ENCODE measurements at places on chromosomes 3 and 15. TPM values are rescaled to one million over a fixed set of nuclear protein-coding genes. Genes with fewer than 3 reads are reported as not detected.

The RASGRF1 gene
- total RNA-seq: not detected

GRCh38 chr3:62809369-62809768, 65.8 kb downstream of the CADPS start:
- no peak overlapping the region for H3K27ac ChIP-seq
- no peaks in the 10 kb centered on the region for H3K4me1 ChIP-seq
- no peak overlapping the region for H3K4me3 ChIP-seq
- H3K36me3 ChIP-seq: no peaks in the 10 kb centered on the region
- no peak for DNase-seq

GRCh38 chr15:76060118-76060989, 569 bp downstream of the TMEM266 start:
- H3K36me3 ChIP-seq: peaks cover 2% of the 10 kb centered on the region
- H3K27me3 ChIP-seq: peaks cover 55% of the 10 kb centered on the region
- peak overlapping the region; percentile 39 for H3K27ac ChIP-seq
- peak overlapping the region; percentile 90 for H3K4me3 ChIP-seq
- H3K4me1 ChIP-seq: peaks cover 26% of the 10 kb centered on the region

GRCh38 chr3:172253200-172253599, 195.1 kb downstream of the GHSR start:
- no peak overlapping the region for H3K4me3 ChIP-seq
- H3K27ac ChIP-seq: no peak overlapping the region
- DNase-seq: no peak
- peaks cover 20% of the 10 kb centered on the region for H3K36me3 ChIP-seq

DNA sequence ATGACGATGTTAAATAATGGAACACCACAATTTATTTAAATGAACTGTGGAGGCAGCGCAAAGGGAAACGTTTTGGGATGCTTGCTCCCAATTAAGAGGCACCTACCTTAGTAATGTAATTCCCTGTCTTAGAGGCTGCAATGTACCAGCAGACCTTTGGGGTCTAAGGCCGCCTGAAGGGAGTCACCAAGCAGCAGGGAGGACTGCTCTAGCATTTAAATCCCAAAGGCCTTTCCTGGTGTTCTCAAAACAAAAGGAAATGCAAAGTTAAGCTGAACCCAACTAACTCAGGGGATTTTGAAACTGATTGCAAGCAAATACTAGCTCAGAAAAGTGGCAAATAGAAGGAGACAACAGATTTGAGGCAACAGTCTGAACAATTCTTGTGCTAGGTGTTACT, 510.8 kb downstream of the GABRG3 start:
- no peaks in the 10 kb centered on the region for H3K27me3 ChIP-seq
- no peak for DNase-seq
- no peaks in the 10 kb centered on the region for H3K4me1 ChIP-seq
- H3K27ac ChIP-seq: no peak overlapping the region

GRCh38 chr15:51382787-51383186, 41.3 kb downstream of the GLDN start:
- peaks cover 56% of the 10 kb centered on the region for H3K27me3 ChIP-seq
- peaks cover 2% of the 10 kb centered on the region for H3K36me3 ChIP-seq
- DNase-seq: no peak
- peaks cover 2% of the 10 kb centered on the region for H3K4me1 ChIP-seq

The CLPX gene
- total RNA-seq: 30.8 TPM

DNA sequence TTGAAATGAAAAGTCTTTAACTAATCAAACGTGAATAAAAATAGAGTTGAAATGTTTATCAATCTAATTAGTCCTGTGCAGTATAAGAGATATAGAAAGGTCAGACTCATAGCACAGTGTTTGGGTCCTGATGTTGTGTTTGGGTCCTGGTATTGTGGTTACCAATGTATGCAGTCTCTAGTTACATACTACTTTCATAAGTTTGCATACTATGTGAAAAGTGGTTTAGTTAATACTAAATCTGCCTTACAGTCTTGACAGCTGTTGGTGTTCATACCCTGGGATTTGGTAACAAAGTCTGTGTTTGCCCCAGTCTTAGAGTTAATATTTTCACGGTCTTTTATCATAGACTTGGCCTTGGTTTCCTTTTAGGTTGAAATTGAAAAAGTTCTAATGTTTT, 41.7 kb downstream of the KIF15 start:
- H3K27ac ChIP-seq: no peak overlapping the region
- no peak for DNase-seq
- no peaks in the 10 kb centered on the region for H3K27me3 ChIP-seq
- no peak overlapping the region for H3K4me3 ChIP-seq
- no peaks in the 10 kb centered on the region for H3K36me3 ChIP-seq
- no peaks in the 10 kb centered on the region for H3K4me1 ChIP-seq

The EPHA3 gene
- not detected for total RNA-seq

DNA sequence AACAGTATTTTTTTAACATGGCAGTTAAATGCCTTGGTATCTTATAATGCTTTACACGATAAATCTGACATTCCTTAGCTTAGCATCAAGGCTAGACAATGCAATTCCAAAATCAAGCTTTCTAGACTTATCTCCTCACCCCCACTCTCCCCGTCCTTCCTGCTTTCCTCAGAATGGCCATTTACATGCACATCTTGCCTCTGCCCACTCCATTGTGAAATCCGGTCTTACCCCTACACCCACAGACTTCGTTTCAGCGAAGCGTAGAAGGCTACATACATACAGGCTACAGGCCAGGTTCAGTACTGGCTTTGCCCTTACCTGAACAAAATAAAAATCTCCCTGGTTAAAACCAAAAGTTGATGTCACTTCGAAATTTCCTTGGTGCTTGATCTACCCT, 58.6 kb upstream of the SLC12A8 start:
- DNase-seq: no peak
- H3K27me3 ChIP-seq: no peaks in the 10 kb centered on the region
- peaks cover 26% of the 10 kb centered on the region for H3K4me1 ChIP-seq
- peaks cover 12% of the 10 kb centered on the region for H3K36me3 ChIP-seq
- no peak overlapping the region for H3K4me3 ChIP-seq
- peak overlapping the region; percentile 4 for H3K27ac ChIP-seq

DNA sequence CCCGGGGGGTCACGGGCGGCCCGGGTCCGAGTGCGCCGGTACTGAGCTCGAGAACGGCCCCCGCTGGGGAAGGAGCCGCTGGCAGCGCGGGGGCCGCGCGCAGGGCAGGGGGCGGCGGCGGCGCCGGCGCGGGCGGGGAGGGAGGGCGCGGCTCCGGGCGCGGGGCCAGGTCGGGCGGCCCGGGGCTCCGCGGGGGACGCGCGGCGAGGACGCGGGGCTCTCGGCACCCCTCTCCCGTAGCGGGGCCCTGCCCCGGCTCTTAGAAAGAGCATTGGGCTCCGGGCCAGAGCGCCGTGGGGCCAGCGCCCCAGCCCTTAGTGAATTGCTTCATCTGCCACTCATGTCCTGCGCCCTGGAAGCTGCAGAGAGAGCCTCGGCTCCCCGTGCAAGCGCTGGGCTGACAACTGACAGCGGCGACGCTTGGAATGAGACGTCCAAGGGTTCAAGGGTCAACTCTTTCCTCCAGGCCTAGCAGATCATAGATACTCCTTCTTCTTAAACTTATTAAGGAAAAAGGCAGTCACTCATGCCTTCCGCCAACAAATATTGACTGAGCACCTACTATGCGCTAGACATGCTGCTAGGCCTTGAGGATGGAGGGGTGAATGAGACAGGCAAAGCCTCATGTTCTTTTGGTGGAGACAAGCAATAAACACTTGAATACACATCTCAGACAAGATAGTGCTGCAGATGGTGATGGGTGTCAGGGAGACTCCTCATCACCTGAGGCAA, 140.8 kb downstream of the SMAD6 start:
- peaks cover 15% of the 10 kb centered on the region for H3K4me1 ChIP-seq
- H3K36me3 ChIP-seq: peaks cover 13% of the 10 kb centered on the region
- DNase-seq: no peak
- H3K27ac ChIP-seq: peak overlapping the region; percentile 32
- H3K27me3 ChIP-seq: peaks cover 59% of the 10 kb centered on the region
- H3K4me3 ChIP-seq: peak overlapping the region; percentile 75

- no peak overlapping the region for H3K27ac ChIP-seq
- H3K4me1 ChIP-seq: peaks cover 4% of the 10 kb centered on the region
- H3K27me3 ChIP-seq: peaks cover 35% of the 10 kb centered on the region
- H3K36me3 ChIP-seq: no peaks in the 10 kb centered on the region
- no peak for DNase-seq
- no peak overlapping the region for H3K4me3 ChIP-seq
Measured at GRCh38 chr15:74170071-74170844, 3.3 kb upstream of the ISLR start.

The SEMA3G gene
- total RNA-seq: 1.5 TPM

- H3K36me3 ChIP-seq: no peaks in the 10 kb centered on the region
- peaks cover 11% of the 10 kb centered on the region for H3K4me1 ChIP-seq
- no peak for DNase-seq
- peak overlapping the region; percentile 55 for H3K4me3 ChIP-seq
Measured at GRCh38 chr3:57694146-57694545, 1.3 kb upstream of the DENND6A start.

The GPR87 gene
- not detected for total RNA-seq

The ABHD10 gene
- 18.7 TPM for total RNA-seq

- DNase-seq: no peak
- H3K36me3 ChIP-seq: peaks cover 5% of the 10 kb centered on the region
- peaks cover 21% of the 10 kb centered on the region for H3K4me1 ChIP-seq
- H3K27me3 ChIP-seq: no peaks in the 10 kb centered on the region
- H3K4me3 ChIP-seq: no peak overlapping the region
Measured at GRCh38 chr3:28320981-28321380, 27.5 kb upstream of the ZCWPW2 start.

DNA sequence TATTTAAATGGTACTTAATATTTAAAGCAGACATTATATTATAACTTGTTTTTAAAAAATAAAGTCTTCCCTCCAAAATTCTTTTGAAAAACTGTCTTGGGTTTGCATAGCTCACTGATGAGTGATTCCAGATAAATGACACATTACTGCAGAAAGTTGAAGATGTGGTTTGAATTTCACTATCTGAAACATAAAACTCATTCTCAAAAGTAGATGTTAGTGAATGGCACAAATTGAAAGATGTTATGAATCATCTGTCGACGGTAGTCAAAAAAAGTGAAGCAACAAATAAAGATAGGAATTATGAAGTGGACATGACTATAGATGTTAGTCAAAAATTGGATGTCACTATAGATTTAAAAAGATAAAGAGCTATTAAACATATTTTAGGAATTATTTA, 280.5 kb downstream of the GAP43 start:
- no peaks in the 10 kb centered on the region for H3K27me3 ChIP-seq
- H3K4me1 ChIP-seq: no peaks in the 10 kb centered on the region
- no peak overlapping the region for H3K4me3 ChIP-seq
- no peak overlapping the region for H3K27ac ChIP-seq
- no peak for DNase-seq

The SPCS1 gene
- total RNA-seq: 63.7 TPM

The GPR176 gene
- not detected for total RNA-seq

GRCh38 chr15:60087561-60087960, 83.5 kb downstream of the FOXB1 start:
- peaks cover 2% of the 10 kb centered on the region for H3K36me3 ChIP-seq
- H3K4me3 ChIP-seq: no peak overlapping the region
- no peak for DNase-seq
- H3K27ac ChIP-seq: no peak overlapping the region
- H3K4me1 ChIP-seq: peaks cover 4% of the 10 kb centered on the region

The MAP6D1 gene
- 0.26 TPM for total RNA-seq

DNA sequence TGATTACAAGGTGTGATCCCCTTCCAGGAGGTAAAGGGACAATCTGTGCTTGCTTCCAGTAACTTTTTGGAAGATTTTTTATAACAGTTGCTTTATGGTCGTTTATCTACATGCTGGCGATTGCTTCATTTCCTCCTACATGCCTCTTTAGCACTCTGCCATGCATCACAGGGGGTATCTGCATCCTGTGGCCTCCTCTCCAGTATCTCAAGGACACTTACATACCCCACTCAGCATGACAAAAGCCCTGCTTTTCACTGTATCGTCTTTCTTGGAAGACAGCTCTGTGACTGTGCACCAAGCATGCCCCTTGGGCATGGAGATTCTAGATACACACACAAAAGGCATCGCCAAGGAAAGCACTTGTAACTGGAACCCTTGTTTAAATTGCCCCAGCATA, 25.3 kb downstream of the CAPN3 start:
- no peaks in the 10 kb centered on the region for H3K27me3 ChIP-seq
- DNase-seq: no peak
- H3K27ac ChIP-seq: no peak overlapping the region
- H3K4me1 ChIP-seq: peaks cover 3% of the 10 kb centered on the region
- peaks cover 4% of the 10 kb centered on the region for H3K36me3 ChIP-seq

DNA sequence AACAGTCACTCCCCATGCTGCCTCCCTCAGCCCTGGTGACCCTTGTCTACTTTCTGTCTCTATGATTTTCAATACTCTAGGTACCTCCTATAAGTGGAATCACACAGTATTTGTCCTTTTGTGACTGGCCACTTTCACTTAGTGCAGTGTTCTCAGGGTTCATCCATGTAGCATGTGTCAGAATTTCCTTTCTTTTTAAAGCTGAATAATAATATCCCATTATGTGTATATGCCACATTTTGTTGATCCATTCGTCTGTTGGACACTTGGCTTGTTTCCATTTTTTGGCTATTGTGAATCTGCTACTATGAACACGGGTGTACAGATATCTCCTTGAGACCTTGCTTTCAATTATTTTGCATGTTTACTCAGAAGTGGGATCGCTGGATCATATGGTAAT, 34.1 kb downstream of the PML start:
- no peaks in the 10 kb centered on the region for H3K27me3 ChIP-seq
- DNase-seq: no peak
- peaks cover 3% of the 10 kb centered on the region for H3K36me3 ChIP-seq

GRCh38 chr3:171749124-171749523, 61.2 kb downstream of the PLD1 start:
- DNase-seq: no peak
- H3K4me3 ChIP-seq: no peak overlapping the region
- H3K27ac ChIP-seq: no peak overlapping the region
- H3K36me3 ChIP-seq: peaks cover 5% of the 10 kb centered on the region
- peaks cover 21% of the 10 kb centered on the region for H3K27me3 ChIP-seq

DNA sequence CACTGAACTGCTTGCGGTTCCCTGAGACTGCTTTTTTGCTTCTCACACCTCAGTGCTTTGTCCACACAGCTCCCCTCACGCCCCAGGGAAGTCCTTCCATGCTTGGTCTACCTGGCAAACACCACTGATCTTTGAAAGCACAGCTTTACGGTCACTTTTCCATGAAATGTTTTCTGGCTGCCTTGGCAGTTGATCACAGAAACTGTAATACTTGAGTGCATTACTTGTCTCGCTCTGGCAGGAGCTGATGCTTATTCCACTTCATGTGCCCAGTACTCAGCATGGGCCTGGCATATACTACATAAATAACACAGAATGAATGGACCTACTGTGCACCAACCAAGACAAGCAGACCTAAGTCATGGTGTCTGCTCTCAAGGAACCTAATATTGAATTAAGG, 121.1 kb downstream of the MEX3B start:
- no peak overlapping the region for H3K27ac ChIP-seq
- H3K27me3 ChIP-seq: peaks cover 29% of the 10 kb centered on the region
- no peaks in the 10 kb centered on the region for H3K4me1 ChIP-seq
- peaks cover 2% of the 10 kb centered on the region for H3K36me3 ChIP-seq

The CNTN4 gene
- total RNA-seq: not detected

DNA sequence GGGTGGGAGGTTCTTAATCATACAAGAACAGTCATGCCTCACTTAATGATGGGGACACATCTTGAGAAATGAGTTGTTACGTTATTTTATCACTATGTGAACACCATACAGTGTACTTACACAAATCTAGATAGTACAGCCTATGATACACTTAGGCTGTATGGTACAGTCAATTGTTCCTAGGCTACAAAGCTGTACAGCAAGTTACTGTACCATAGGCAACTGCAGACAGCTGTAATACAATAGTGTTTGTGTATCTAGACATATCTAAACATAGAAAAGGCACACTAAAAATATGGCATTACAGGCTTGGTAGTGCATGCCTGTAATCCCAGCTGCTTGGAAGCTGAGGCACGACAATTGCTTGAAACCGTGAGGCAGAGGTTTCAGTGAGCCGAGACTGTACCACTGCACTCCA, 55.7 kb upstream of the PLXND1 start:
- H3K36me3 ChIP-seq: no peaks in the 10 kb centered on the region
- H3K4me1 ChIP-seq: peaks cover 14% of the 10 kb centered on the region
- peak overlapping the region; percentile 19 for H3K27ac ChIP-seq
- H3K27me3 ChIP-seq: no peaks in the 10 kb centered on the region
- no peak for DNase-seq
- no peak overlapping the region for H3K4me3 ChIP-seq
